ENCODE measurements at places on chromosomes 4 and X.
A peak's percentile ranks its signal among the peaks of the same experiment; 100 is the strongest.

DNA sequence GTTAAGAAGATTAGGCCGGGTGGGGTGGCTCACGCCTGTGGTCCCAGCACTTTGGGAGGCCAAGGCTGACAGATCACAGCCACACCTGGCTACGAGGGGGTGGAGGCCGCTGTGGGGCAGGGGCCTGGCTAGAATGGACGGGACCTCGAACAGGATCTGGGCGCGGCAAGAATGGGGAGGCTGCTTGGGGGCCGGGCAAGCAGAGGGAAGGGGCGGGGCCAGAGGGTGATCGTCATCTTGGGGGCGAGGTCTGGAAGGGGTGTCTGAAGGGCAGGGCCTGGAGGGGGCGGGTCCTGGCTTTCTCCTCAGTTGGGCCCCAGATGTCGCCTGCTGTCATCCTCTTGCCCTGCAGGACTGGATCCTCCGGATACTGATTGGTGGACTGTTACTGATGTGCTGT is 57.3 kb upstream of the ENPEP start:
- no peak for DNase-seq

DNA sequence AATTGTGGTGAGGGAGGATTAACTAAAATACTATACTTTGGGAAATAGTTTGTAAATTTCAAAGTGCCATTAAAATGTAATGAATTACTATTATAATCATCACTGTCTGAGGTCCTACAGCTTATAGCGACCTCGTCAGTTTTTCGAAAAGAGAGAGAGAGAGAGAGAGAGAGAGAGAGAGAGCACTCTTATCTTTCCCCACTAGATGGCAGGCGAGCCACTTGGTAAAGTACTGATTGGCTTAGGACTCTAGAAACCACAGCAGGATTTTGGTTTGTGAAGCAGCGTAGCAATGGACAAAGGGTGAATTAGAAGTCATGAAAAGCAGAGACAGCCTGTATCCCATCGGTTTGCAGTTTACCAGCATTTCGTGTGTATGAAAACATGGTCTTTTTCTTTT is 52.5 kb downstream of the LINC00632 start:
- no peak for DNase-seq

DNA sequence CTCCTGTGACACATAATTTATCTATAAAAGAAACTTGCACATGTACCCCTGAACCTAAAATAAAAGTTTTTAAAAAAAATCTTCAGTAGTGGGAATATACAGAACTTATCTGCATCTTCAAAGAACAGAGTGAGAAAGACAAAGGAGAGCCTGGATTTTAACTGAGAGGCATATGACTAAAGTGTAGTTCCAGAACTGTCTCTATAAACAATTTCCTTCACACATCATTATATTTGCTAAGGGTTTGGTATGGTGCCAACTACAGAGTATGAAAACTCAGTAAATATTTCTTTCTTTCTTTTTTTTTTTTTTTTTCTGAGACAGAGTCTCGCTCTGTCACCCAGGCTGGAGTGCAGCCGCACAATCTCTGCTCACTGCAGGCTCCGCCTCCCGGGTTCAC is 49.9 kb upstream of the NFKB1 start:
- no peak for DNase-seq

GRCh38 chr4:139403462-139403861 is 50.5 kb upstream of the RAB33B start:
- no peak for DNase-seq

GRCh38 chr4:81135501-81135900 is 79.5 kb downstream of the PRKG2 start:
- DNase-seq: no peak

DNA sequence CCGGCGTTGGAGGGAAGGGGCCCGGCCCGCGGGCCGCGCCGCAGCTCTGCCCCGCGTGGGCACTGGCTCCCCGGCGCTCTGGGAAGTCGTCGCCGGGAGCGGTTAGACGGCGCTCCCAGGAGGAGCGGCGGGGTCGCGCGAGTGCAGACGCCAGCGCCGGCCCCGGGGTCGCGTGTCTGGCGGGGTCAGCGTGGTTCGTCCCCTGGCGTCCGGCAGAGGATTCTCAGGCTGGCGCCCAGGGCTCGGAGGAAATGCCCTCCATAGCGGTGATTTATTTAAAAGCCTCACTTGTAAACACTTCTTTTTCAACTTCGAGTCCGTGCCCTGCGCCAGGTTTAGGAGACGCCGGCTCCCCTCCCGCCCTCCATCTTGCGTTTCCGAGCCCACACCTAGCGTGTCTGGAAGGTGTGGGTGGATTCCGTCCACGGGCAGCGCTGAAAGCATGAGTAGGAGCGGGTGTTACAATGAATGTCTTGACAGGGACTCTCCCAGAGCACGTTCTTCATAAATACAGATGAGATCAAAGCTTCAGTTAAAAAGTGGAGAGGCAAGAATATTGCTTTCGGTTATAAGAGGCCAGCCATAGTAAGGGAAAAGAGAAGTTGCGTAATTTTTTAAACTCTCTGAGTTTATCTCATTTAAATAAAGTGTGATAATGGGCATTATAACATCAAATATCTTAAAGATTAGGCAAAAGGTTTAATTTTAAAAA is 692 bp downstream of the FAM241A start:
- DNase-seq: peak; percentile 56

DNA sequence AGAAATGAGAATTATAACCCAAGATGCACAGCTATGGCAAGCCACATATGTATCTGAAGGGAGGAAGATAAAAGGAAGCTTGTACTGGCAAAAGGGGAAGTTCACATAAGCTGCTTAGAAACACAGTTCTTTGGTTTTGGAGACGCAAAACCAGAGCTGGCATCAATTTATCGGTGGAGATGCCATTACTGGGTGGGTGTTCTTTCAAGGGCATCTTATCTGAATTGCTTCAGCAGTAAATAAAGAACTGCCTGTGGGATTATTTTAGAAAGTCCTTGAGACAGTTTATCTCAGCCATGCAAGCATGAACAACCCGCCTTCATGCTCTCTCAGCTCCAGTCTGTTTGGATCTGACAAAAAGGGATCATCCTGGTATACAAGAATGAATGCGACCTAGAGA is 60.8 kb downstream of the DDX60 start:
- no peak for DNase-seq

DNA sequence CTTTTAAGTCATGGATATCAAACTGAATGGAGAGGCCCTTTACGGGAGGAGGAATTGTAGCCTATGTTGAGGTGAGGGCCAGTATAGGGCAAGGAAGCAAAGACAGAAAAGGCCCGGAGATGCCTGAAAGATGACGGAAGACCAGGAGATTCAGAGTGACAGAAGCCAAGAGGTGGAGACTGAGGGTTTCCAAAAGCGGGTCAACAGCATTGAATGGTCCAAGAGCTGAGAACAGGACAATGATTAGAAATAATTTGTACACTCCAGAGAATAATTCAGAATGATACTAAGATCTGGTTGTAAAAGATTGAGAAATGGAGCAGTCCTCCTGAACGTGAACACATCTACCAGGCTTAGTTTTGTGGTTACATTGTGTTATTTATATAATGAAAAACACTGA is 45.5 kb upstream of the ZNF518B start:
- DNase-seq: no peak

GRCh38 chrX:10615931-10616774 is 4.2 kb downstream of the MID1 start:
- no peak for DNase-seq

DNA sequence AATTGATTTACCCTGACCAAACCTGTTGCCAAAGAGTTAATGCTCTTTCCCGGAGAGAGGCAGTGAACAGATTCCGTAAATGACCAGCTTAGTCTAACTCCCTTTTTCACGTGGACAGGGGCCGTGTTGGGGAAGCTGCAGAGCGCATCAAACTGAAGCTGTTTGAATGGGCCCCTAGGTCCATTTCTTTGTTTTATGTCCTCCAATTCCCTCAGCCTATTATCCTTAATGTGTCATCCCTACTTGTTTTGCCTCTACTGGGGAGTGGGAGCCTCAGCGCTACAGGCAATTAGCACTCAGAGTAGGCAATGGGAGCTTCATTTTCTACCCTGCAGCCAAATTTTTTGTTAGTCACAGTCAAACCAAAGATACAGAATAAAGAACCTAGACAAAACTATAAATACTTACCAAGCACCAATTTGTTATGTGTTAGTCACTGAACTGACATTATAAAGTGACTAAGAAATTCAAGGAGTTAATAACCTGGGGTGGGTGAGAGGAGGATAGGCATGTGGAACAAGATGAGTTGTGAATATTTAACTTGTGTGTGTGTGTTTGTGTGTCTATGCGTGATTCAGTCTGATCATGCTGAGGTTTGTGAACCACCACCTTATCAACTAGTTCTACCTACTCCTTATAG is 417.4 kb downstream of the PACRGL start:
- no peak for DNase-seq

DNA sequence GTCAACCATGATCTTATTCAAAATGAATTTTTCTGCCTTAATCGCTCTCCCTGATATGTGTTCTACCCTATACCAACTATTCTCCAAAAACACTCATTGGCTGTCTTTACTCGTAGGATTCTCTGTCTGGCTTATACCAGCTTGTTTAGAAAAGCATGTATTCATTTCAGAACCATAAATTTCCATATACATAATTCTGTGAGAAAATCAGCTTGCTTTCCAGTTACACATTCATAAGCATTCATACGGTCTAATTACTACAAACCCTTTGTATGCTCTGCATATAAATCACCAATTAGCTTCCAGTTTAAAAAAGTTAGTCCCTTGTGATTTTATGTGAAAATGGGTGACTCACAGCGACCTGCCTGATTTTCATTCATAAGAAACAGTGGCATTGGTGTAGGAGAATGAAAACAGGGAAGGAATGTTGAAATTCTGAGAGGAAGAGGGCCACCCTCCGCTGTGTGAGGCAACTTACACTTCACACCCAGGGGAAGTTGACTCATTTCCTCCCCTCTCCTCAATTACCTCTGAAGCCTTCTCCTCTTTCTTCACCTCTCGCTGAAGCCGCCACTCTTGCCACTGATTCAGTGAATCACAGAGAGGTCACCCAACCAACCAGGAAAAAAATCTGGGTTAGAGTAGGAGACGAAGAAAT is 63.3 kb downstream of the MEPE start:
- no peak for DNase-seq

DNA sequence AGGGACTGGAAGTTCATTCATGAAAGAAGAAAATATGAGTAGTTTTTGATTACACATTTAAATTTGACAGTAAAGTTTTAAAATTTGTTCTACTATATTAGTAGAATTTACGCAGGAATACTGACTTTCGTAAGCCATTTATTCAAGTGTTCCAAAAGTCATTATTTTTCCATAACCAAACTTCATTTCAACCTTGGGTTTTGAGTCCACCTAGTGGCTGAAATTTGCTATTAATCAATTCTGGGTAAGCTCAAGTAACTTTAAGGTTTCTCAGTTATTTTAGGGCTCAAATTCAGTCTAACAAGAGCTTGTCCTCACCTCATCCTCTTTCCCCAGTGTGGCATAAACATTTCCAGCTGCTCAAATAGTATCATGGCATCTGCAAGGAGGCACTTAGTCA is 175.4 kb downstream of the SH3BGRL start:
- DNase-seq: no peak

DNA sequence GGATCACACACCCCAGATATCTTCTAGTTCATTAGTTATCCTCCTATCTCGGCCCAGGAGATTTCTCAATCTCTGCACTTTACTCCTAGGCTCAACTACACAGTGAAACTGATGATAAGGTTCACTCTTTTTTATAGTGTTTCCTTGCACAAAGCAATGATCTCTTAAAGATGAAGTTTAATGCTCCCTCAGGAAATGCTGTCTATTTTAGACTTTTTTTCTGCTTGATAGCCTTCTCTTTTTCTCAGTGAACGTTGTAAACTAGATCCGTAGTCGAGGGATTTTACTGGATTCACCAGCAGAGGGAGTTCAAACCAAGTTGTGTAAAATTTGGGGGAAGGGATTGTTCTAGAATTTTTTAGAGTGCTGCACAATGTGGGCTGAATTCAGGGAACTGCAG is 269.6 kb downstream of the GBA3 start:
- no peak for DNase-seq

DNA sequence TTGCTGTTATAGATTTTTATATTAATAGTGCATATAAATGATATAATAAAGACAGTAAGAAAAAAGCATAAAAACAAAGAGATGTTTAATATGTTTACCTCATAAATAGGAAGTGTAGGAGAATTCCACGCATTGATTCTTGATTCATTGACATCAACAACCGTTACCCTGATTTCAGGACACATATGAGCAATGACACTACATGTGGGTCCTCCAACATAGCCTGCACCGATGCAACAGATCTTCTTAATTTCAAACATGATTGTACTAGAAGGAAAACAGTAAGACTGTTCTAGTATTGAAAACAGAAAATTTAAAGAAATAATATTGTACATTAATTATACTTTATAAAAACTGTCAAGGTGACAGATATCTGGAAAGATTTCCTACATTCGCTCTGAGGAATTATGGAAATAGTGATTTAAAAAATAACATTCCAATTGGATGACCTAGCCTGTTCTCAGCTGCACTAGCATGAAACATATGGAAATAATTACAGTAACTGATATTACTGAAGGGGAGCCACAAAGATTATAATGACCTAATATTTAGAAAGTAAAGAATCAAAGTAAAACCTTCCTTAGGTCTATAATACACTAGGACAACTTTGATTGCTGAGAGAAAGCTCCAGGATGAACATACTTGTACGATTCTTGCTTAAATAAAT is 5.9 kb downstream of the UGDH start:
- no peak for DNase-seq

DNA sequence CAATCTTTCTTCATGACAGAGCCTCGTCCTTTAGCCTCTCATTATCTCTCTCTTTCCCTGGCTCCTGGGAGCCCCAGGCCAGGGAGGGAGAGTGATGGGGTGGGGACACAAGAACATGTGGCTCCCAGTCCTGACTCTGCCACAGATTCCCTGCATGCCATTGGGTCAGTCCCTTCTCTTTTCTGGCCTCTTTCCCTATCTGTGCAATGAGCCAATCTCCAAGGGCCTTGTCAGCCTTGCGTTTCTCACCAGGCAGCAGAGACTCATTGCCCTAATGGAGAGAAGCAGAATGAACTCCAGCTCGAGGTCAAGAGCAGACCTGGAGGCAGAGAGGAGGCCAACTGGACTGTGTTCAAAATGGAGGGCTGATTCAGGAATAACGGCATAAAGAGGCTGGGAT is 38.4 kb upstream of the PJA1 start:
- DNase-seq: no peak

- DNase-seq: no peak
Observed at GRCh38 chr4:151563194-151563593, 154.2 kb downstream of the FHIP1A start.

- DNase-seq: no peak
Observed at GRCh38 chrX:123475068-123475724, 257.7 kb downstream of the THOC2 start.

- DNase-seq: no peak
Observed at GRCh38 chr4:168844353-168845049, 165.6 kb downstream of the CBR4 start.

GRCh38 chr4:182921608-182922007 is 4.4 kb upstream of the DCTD start:
- DNase-seq: no peak

- no peak for DNase-seq
Observed at GRCh38 chrX:13341491-13342101, 21.7 kb upstream of the ATXN3L start.

DNA sequence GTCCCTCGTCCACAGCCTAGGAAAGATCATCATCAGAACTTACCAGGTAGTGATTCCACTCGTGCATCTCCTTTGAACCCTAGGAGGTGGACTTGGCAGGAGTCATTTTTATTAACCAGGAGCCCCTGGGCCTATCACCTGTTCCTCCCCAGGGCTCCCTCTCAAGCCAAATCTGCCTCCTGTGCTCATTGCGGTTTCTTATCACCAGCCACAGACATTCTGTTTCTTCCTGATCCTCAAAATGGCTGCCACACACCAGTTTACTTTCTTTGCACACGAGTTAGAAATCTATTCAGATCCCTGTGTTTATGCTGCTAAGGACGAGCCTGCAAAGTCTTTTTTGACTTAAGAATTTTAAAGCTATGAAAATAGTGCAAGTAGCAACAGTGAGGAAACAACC is 354.5 kb upstream of the BOD1L1 start:
- DNase-seq: no peak
